ENCODE measurements at places on chromosomes 16 and 17.

- DNase-seq, result peak; percentile 83
These were observed 7.5 kb downstream of the TK1 start for GRCh38 chr17:78179372-78179771.

DNA sequence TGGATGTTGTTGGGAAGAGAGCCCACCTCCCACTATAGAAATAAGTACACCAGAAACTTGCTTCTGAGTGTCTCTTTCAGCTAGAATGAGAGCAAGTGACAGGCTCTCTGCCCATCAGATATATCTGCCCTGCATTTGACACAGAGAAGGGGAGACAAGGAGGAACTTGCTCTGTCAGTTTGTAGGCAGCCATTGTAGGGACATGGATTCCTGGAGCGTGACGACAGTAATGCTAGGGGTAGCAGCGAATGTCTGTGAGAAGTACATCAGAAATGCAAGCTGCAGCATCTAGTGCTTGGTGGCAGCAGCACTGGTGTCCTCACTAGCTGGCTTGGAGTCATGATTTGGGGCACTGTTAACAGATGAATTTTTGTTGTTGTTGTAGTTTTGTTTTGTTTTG, 23.0 kb downstream of the ZNF200 start:
- DNase-seq, result no peak

DNA sequence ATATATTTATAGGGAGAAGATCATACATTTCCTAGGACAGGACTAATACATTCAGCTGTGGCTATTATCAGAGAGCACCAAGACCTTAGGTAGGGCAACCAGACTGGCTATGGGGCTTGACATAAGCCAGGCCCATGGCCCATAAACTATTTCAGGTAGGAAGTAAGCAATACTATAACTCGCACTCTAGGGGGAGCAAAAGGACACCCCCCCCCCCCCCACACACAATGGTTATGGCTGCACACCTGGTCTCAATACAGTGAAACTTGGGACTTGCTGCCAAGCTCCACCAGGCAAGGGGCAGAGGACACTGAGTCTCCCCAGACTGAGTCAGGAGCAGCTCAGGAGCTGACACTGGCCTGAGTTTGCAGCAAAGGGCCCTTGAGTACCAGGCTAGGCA, 348.9 kb upstream of the ASIC2 start:
- DNase-seq, result no peak

DNA sequence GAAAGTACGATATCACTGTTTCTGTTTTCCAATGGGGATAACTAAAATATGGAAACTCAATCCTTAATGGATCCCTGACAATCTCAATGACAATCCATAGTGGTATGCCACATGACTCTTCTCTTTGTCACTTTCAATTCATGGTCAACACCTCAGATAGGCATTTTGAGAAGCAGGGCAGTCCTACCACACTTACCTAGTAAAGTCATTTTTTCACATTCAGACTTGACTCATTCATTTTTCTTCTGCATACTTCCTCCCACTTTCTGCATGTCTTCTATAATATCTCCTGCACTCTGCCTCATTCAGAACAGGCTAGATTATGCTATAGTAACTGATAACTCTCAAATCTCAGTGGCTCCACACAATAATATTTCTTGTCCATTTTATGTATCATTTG, 117.5 kb downstream of the FTO start:
- DNase-seq, result no peak

Data from inflammatory macrophage treated with lipopolysaccharide for 4 hours (primary cell).